ENCODE measurements at places on chromosomes 2 and 18.

DNA sequence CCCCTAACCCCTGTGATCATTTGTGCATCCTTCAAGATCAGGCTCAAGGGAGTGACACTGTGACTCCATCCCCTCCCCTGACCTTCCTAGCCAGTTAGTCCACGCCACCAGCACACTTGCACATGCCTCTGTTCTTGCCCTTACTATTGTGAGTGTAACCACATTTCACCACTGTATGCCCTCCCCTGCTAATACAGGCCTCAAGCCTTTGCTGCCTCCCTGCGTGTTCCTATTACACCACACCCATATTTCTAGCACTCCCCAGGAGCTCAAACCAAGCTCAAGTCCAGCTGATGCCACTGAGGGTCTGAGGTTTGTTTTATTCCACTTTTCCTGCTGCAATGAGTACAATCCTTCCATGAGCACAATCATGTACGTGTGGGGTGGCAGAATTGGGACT lies 288.9 kb upstream of the FBXO11 start:
- DNase-seq = no peak

GRCh38 chr2:118371515-118371914 lies 283.2 kb downstream of the INSIG2 start:
- DNase-seq = no peak

DNA sequence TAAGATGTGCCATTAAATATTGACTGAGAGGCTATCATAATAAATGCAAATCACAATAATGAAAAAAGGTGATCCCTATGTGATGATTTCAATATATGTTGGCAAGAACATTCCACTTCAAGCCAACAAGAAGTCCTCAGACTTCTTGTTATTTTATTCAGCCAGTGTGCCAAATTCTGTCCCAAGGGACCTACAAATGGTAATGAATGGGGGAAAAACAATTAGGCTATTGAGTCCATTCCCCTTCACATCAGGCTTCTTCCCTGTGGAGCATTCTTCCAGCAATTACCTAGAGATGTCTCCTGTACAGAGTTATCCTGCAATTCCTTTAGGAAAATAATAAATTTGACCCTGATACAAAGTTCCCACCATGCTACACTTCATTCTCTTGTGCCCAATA lies 144.4 kb downstream of the PIEZO2 start:
- no peak for DNase-seq

- DNase-seq = no peak
Measured at GRCh38 chr2:239940861-239941570, 84.1 kb downstream of the NDUFA10 start.

GRCh38 chr2:178327516-178327915 lies 123.5 kb downstream of the PRKRA start:
- no peak for DNase-seq

- no peak for DNase-seq
Measured at GRCh38 chr2:97736608-97737330, 23.4 kb downstream of the ZAP70 start.
